ENCODE measurements at places on chromosomes 5 and 9. TPM values are rescaled to one million over a fixed set of nuclear protein-coding genes. Genes with fewer than 3 reads are reported as not detected.

The RHOBTB3 gene
- total RNA-seq = 205 TPM

The DOCK2 gene
- total RNA-seq = 13.4 TPM

The TRIO gene
- 209 TPM for total RNA-seq

The PCDHA10 gene
- 4.9 TPM for total RNA-seq

The APBA1 gene
- total RNA-seq = 6.9 TPM

DNA sequence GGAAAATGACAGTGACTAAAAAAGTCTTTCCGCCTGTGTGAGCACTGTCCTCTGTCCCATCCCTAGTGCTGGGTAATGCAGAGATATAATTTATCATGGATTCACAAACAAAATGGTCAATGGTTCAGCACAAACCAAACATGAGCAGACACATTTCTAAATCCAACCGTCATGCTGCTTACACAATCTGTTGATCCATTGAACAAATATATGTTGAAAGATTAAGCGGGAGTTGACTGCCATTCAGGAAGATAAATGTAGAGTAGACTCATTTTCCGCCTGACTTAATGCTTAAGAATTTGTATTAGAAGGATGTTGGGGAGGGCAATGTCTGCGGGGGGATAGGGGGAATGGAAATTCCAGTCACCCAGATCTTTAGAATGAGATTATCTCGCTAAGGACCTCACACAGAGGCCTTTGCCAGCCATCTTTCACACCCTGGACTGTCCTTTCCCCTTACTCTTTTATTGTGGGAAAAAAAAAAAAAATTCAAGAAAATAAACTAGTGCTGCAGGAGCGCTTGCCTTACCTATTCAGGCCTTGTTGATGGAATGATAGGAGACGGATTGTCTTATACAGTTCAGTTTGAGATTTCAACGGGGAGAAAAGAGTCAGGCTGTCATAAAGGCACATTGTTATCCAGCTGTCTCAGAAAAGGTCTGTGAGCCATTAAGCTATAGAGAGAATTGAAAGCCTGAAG is 153.7 kb downstream of the TLE1 start:
- no peak for DNase-seq

- peak; percentile 50 for DNase-seq
These were observed 55.1 kb downstream of the ASS1 start for GRCh38 chr9:130499804-130500263.
